ENCODE measurements at places on chromosomes 2 and 18. TPM values are rescaled to one million over a fixed set of nuclear protein-coding genes. Genes with fewer than 3 reads are reported as not detected.

The IL18RAP gene
- not detected for total RNA-seq

The RRM2 gene
- total RNA-seq, result 414 TPM

The FSHR gene
- total RNA-seq, result not detected

DNA sequence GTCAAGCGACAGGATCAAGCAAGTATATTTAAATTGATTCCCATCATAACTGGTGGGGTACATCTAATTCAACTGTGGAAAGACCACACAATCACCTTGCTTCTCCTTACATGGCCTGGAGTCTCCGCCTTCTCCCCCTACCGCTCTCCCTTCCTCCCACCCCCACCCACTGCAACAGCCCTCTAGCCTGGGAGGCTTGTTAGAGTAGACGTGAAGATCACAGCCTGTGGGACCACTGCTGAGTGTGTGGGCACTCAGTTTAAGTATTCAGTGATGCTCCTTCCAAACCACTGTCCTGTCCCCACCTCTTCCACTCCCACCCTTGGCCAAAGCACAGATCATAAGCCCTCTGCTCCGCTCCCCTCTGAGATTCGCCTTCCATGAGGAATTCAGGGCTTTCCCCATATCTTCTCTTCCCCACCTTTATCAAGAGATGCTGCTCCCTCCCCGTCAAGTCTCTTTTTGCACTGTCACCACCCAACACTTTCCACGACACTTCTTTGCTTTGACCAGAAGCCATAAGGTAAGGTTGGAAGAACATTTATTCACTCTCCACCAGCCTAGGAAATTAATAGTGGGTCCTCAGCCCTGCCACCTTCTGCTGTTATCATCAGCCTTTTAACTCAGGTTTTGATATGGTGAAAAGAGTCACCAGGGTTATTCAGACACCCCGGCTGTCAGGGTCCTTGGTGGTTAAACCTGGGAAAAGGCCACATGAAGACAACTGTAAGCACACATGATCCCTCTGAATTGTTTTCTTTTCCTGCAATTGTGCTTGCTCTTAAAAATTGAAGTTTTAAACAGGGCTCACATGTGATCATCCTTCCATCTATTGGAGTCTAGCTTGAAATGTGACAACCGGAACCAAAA lies 1.7 kb downstream of the METTL4 start:
- H3K36me3 ChIP-seq, result peaks cover 25% of the 10 kb centered on the region
- H3K4me3 ChIP-seq, result peak overlapping the region; percentile 88
- peak overlapping the region; percentile 99 for H3K27ac ChIP-seq
- no peak for DNase-seq
- no peaks in the 10 kb centered on the region for H3K27me3 ChIP-seq
- H3K4me1 ChIP-seq, result peaks cover 23% of the 10 kb centered on the region

DNA sequence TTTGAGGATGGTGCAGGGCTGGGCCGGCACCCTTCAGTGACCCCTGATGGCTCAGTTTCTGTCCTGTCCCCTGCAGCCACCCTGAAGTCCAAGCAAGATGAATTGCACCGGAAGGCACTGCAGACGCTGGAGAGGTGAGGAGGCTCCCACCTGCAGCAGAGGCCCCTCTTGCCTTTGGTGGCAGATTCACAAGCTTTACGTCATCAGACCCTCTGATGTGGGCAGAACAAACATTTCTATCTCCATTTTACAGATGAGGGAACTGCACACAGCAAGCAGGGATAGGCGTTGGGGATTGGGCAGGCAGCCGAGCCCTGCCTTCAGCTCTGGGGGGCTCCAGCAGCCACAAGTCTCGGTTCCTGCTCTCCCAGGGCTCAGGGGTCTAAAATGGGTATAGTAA lies 107.7 kb upstream of the MCFD2 start:
- no peak overlapping the region for H3K27ac ChIP-seq
- no peaks in the 10 kb centered on the region for H3K4me1 ChIP-seq
- H3K36me3 ChIP-seq, result no peaks in the 10 kb centered on the region

- H3K36me3 ChIP-seq, result no peaks in the 10 kb centered on the region
- DNase-seq, result no peak
- H3K27me3 ChIP-seq, result no peaks in the 10 kb centered on the region
- peaks cover 11% of the 10 kb centered on the region for H3K4me1 ChIP-seq
- H3K4me3 ChIP-seq, result no peak overlapping the region
- no peak overlapping the region for H3K27ac ChIP-seq
Measured at GRCh38 chr2:158589303-158589702, 132.6 kb downstream of the PKP4 start.

GRCh38 chr2:96093528-96093927 lies 22.8 kb downstream of the ADRA2B start:
- no peak overlapping the region for H3K27ac ChIP-seq
- no peak for DNase-seq
- no peak overlapping the region for H3K4me3 ChIP-seq
- H3K36me3 ChIP-seq, result no peaks in the 10 kb centered on the region

GRCh38 chr2:127624756-127625571 lies 21.0 kb upstream of the GPR17 start:
- H3K4me3 ChIP-seq, result no peak overlapping the region
- no peaks in the 10 kb centered on the region for H3K27me3 ChIP-seq
- no peaks in the 10 kb centered on the region for H3K36me3 ChIP-seq

DNA sequence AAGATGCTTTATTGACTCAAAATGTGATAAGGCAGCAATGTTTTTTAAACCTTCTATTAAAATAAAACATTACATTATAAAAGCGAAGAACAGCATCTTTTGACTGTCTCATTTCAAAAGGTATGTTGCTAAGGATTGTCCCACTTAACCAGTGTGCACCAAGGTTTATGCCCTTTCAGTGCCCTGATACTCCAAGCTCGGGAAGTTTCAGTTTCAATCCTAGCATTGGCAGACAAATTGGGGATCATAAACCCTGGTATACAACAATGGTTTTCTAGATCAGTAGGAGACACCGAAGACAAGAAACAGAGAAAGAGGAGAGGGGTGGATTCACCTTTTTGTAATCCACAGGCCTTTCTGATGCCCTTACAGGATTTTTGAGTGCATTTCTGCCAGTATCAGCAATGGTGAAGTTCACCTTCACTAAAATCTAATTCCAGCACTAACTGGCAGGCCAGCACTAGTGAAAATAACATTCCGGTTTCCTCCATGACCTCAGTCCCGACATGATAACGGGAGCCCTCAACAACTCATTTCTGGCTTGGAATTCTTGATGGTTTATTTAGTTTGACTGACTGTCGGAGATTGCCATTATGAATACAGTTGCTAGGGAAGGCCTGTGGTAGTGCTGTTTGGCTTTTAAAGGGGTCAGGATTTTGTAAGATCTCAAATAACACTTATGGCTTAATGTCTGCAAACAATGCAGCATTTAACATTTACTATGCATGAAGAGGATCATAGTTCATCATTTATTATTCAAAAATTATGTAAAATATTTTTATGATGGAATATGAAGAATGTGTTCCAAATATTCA lies 33.3 kb upstream of the FIGN start:
- H3K27me3 ChIP-seq, result peaks cover 16% of the 10 kb centered on the region
- H3K36me3 ChIP-seq, result no peaks in the 10 kb centered on the region
- DNase-seq, result no peak
- H3K27ac ChIP-seq, result no peak overlapping the region
- no peaks in the 10 kb centered on the region for H3K4me1 ChIP-seq
- H3K4me3 ChIP-seq, result no peak overlapping the region

DNA sequence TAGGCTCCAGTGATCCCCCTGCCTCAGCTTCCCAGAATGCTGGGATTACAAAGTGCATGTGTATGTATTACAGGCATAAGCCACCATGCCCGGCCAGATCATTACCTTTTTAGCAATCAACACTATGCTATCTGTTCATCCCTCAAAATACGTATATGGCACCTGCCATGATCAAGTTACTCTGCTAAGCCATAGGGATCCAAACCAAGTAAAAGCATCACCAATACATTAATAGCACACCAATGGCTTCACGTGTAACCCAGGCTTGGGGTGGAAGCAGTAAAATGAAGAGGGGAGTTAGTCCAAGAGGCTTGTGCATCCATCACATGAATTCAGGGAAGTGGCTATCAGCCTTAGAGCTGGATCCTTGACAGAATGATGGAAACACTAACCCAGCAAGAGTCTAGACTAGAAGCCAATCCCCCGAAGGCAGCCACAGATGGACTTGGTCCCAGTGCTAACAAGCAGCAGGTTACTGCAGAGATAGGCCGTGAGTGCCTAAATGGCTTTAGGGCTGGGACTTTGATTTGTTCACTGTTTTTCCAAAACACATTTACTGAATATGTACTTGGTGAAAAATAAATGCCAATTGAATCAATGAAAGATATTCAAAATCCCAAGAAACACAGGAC lies 11.3 kb downstream of the HDLBP start:
- H3K4me3 ChIP-seq, result no peak overlapping the region
- H3K36me3 ChIP-seq, result no peaks in the 10 kb centered on the region
- H3K27me3 ChIP-seq, result no peaks in the 10 kb centered on the region
- no peaks in the 10 kb centered on the region for H3K4me1 ChIP-seq
- H3K27ac ChIP-seq, result no peak overlapping the region
- no peak for DNase-seq

DNA sequence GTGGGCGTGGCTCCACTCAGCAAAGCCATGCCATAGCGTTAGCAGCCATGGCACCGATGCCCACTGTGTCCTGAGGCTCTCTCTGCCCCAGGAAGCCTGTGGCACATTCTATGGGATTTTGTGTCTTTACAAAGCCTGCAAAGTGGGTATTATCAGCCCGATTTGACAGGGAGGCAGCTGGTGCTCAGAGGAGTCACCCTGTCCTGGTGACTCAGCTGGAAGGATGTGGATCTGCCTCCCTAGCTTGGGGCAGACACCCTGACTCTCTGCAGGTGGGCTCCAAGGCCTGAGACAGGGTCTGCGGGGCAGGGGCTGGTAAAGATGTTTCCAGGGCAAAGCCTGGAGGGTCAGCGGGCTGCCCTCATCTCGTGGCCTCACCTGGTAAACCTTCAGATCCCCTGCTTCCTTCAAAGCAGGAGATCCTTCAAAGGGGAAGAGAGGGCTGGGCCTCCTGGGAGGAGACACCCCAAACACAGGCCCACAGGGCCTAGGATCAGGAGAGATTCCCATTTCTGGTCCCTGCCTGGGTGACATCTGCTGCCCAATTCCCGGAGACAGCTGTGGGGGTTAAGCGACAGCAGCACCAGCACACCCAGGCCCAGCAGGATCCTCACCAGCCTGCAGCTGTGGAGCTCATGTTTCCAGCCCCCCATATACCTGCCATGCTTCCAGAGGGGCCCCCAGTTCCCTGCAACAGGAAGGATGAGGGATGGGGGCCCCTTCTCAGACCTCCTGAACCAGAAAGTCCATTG lies 3.0 kb upstream of the ASB1 start:
- H3K27ac ChIP-seq, result no peak overlapping the region
- H3K27me3 ChIP-seq, result no peaks in the 10 kb centered on the region
- no peak overlapping the region for H3K4me3 ChIP-seq
- H3K4me1 ChIP-seq, result peaks cover 15% of the 10 kb centered on the region

GRCh38 chr18:49494660-49495059 lies 7.6 kb upstream of the C18orf32 start:
- no peak overlapping the region for H3K4me3 ChIP-seq
- peak; percentile 66 for DNase-seq
- H3K27me3 ChIP-seq, result no peaks in the 10 kb centered on the region
- H3K36me3 ChIP-seq, result peaks cover 21% of the 10 kb centered on the region
- peaks cover 28% of the 10 kb centered on the region for H3K4me1 ChIP-seq

DNA sequence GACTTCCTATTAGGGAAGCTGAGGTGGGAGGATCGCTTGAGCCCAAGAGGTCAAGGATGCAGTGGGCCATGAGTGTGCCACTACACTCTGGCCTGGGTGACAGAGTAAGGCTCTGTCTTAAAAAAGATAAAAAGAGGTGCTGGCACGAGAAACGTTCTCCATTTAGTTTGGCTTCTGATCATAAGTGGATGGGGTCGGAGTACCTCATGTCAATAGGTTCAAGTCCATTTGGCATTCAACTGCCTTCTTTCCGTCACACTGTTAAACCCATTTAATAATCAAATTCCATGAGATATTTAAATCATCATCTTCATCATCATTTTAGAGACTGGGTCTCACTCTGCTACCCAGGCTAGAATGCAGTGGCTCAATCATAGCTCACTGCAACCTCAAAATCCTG lies 9.2 kb downstream of the COX7A2L start:
- H3K36me3 ChIP-seq, result peaks cover 7% of the 10 kb centered on the region
- H3K4me3 ChIP-seq, result no peak overlapping the region
- H3K4me1 ChIP-seq, result no peaks in the 10 kb centered on the region
- no peak overlapping the region for H3K27ac ChIP-seq
- H3K27me3 ChIP-seq, result no peaks in the 10 kb centered on the region
- DNase-seq, result no peak

DNA sequence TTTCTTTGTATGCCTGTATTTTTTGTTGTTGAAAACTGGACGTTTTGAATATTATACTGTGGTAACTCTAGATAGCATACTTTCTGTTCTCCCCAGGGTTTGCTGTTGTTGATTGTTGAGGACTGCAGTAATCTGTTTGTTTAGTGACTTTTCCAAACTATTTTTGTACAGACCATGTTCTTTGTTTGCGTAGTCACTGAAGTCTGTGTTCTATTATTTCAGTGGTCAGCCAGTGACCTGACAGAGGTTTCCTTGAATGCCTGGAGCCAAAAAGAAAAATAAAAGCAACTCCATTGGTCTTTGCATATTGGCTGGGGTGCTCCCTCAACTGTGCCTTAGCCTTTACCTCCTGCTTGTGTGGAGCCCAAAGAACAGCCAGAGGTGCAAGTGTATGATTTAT lies 42.7 kb upstream of the PHLPP1 start:
- H3K27ac ChIP-seq, result no peak overlapping the region
- no peaks in the 10 kb centered on the region for H3K36me3 ChIP-seq
- H3K4me3 ChIP-seq, result no peak overlapping the region
- H3K4me1 ChIP-seq, result peaks cover 18% of the 10 kb centered on the region

- peak overlapping the region; percentile 67 for H3K27ac ChIP-seq
- H3K36me3 ChIP-seq, result no peaks in the 10 kb centered on the region
- H3K27me3 ChIP-seq, result no peaks in the 10 kb centered on the region
- peaks cover 24% of the 10 kb centered on the region for H3K4me1 ChIP-seq
- H3K4me3 ChIP-seq, result no peak overlapping the region
- DNase-seq, result peak; percentile 96
Measured at GRCh38 chr2:227817850-227818674, 4.4 kb downstream of the CCL20 start.

- no peak overlapping the region for H3K4me3 ChIP-seq
- H3K27me3 ChIP-seq, result no peaks in the 10 kb centered on the region
- no peak for DNase-seq
- no peak overlapping the region for H3K27ac ChIP-seq
- no peaks in the 10 kb centered on the region for H3K36me3 ChIP-seq
Measured at GRCh38 chr2:218089259-218089658, 20.2 kb downstream of the RUFY4 start.

- H3K36me3 ChIP-seq, result no peaks in the 10 kb centered on the region
- H3K27me3 ChIP-seq, result no peaks in the 10 kb centered on the region
- H3K4me1 ChIP-seq, result no peaks in the 10 kb centered on the region
- H3K27ac ChIP-seq, result no peak overlapping the region
- DNase-seq, result no peak
Measured at GRCh38 chr2:56335101-56335500, 151.3 kb downstream of the CCDC85A start.

GRCh38 chr2:23445450-23445868 lies 60.5 kb downstream of the KLHL29 start:
- H3K36me3 ChIP-seq, result no peaks in the 10 kb centered on the region
- no peaks in the 10 kb centered on the region for H3K27me3 ChIP-seq
- H3K27ac ChIP-seq, result no peak overlapping the region
- H3K4me3 ChIP-seq, result no peak overlapping the region

Measured in A673 (cell line).